ENCODE measurements at places on chromosomes 3 and 15.
A peak's percentile ranks its signal among the peaks of the same experiment; 100 is the strongest.

- no peak for DNase-seq
These were observed 125.6 kb downstream of the VPS8 start for GRCh38 chr3:184937611-184938010.

DNA sequence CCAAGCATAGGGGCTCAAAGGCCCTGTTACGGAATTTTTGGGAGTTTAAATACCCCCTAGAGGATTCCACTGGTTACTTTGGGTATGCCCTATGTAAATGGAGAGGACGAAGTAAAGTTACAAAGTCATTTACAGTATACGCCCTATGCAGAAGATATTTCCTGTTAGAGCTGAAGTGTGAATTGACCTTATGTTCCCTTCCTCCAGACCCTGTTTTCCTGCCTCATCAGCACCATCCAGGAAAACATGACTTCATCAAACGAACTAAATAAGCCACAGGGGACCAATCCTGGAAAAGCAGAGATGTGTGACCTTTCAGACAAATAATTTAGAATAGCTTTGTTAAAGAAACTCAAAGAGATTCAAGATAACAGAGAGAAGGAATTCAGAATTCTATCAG, 177.4 kb downstream of the SQOR start:
- DNase-seq = no peak

- DNase-seq = no peak
These were observed 107.4 kb downstream of the APBA2 start for GRCh38 chr15:28993051-28993719.

- peak; percentile 17 for DNase-seq
These were observed 61.8 kb downstream of the SLC9A9 start for GRCh38 chr3:143786219-143787191.

GRCh38 chr3:151537726-151538125, 76.9 kb upstream of the IGSF10 start:
- DNase-seq = peak; percentile 13

DNA sequence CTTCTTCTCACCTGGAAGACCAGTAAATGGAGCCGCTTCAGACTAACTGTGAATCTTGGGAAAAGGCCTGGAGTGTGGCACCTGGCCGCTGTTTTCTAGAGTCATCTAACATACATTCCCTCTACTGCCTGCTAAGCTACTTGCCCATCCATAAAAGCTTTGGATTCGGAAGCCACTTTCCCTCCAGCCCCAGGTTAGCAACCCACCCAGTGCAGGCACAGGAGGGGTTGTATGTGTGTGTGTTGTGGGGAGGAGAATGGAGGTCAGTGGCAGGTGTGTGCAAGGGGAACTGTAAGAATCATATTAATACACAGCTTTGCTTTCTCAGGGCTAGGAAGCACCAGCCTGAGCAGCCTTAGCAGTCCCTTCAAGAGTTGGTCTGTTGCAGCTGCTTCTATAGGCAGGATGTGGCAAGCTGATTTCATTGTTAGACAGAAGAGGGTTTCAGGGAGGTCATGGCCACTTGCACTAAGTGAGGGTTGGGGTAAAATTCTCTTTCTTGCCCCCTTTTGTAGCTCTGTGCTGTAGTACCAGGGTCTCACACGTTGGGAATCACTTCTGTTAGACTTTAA, 8.9 kb downstream of the NSUN3 start:
- DNase-seq = no peak

DNA sequence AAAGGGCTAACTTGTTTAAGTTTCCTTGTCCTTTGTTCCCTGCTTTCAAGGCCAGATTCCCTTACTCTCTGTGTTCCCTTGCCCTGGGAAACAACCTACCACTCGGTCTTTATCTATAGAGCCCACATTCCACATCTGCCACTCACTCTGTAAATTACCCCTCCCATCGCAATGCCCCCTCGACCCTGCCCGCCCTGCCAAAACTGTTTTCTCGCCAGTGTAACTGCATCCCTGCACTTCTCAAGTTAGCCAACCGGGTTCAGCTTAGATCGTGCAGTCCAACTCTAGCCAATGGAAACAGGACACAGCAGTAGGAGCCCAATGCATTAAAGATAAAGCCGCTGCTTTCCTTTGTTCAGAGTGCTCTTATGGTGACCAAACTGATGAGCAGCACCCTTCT, 263.6 kb downstream of the TBL1XR1 start:
- DNase-seq = no peak

DNA sequence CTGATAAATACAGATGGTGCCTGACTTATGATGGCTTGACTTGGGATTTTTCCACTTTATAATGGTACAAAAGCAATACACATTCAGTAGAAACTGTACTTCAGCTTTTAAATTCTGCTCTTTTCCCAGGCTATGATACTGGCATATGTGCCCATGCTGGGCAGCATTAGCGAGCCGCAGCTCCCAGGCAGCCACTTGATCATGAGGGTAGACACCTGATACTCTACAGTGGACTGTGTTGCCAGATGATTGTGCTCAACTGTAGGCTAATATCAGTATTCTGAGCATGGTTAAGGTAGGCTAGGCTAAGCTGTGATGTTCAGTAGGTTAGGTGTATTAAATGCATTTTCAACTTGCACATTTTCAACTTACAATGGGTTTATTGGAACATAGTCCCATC, 17.7 kb upstream of the FEM1B start:
- DNase-seq = no peak

DNA sequence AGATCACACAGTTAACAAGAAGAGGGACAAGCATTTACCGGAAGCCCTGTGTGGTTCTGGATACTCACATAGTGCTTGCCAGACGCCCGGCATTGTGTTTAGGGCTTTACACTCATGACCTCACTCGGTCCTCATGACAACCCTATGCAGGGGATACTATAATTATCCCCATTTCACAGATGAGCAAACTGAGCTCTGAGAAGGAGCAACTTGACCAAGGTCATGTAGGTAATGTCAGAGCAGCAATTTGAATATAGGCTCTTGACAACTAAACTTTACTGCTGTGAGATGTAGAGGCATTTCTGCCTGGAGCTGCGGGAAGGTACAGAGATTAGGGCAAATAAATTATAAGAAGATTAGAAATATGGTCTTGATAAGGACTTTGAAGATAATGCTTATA, 70.0 kb downstream of the SAMMSON start:
- DNase-seq = no peak

GRCh38 chr15:100308213-100308600, 33.6 kb downstream of the ADAMTS17 start:
- no peak for DNase-seq

DNA sequence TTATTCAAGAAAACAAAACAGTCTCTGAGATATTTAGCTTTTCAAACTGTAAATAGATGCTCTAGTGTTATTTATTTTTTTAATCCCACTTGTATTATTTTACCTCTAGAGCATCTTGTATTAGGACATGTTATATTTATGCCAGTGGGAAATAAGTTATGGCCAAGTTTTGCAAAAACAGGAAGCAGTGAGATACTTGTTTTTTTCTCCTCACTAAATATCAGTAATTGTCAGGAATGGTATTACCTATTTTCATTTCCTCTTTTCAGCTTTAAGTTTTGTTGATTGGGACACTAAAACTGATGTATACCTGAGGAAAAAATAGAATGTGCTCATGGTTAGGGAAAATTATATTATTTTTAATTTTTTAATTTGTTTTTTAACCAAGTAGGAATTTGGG, 8.6 kb upstream of the IL20RB start:
- no peak for DNase-seq
